ENCODE measurements at places on chromosomes 1 and 21. TPM values are rescaled to one million over a fixed set of nuclear protein-coding genes. Genes with fewer than 3 reads are reported as not detected.
A peak's percentile ranks its signal among the peaks of the same experiment; 100 is the strongest.

The OR2T33 gene
- not detected for total RNA-seq

The RNF207 gene
- 5.6 TPM for total RNA-seq

The H6PD gene
- 5.0 TPM for total RNA-seq

The CTBS gene
- 2.0 TPM for total RNA-seq

The LCE1A gene
- not detected for total RNA-seq

The TINAGL1 gene
- not detected for total RNA-seq

The ATP1A2 gene
- total RNA-seq, result not detected

The HMCN1 gene
- 0.93 TPM for total RNA-seq

The KRTAP12-2 gene
- total RNA-seq, result not detected

The FAM110D gene
- total RNA-seq, result 0.25 TPM

The ARHGAP30 gene
- total RNA-seq, result not detected

The SUMO3 gene
- 63.5 TPM for total RNA-seq

The NFIA gene
- 16.4 TPM for total RNA-seq

The LAMB3 gene
- total RNA-seq, result 0.54 TPM

The PYHIN1 gene
- not detected for total RNA-seq

The PRKAA2 gene
- 1.3 TPM for total RNA-seq

DNA sequence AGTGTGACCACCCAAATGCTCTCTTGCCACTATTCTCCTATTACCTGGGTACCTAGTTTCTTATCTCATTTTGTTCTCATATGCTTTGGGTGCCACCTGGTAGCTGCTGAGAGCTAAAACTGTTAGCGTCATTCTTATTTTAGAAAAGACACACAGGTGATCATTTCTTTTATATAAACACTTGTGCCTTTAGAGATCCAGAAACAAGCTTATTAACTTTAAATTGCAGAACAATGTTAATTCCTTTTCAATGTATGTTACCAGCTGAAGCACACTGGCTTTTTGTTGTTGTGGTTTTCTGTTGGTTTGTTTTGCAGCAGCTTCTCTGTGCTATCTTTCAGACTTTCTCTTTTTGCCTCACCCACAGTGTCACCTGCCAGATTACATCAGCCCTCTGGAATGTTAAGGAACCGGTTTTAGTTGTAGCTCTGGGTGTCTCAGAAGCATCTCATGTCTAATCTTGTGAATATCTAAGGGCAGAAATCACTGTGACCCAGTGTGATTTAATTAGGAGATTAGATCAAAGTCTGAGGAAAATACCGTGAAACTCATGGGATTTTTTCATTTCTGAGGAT lies 43.4 kb upstream of the SLC19A2 start:
- no peak overlapping the region for H3K27ac ChIP-seq
- no peak for DNase-seq
- peaks cover 4% of the 10 kb centered on the region for H3K4me1 ChIP-seq
- no peaks in the 10 kb centered on the region for H3K27me3 ChIP-seq
- no peak overlapping the region for H3K4me3 ChIP-seq

DNA sequence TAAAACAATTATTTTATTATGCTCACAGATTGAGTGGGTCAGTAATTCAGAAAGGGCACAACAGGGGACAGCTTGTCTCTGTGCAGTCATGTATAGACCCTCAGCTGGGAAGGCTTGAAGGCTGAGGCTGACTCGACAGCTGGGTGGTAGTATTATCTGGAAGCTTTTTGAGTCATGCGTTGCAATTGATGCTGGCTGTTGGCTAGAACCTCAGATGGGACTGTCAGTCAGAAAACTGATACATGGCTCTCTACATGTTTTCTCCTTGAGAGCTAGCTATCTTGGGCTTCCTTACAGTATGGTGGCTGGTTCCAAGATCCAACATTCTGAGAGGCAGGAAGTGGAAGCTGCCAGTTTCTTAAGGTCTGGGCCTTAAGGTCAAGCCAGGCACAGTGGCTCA lies 61.5 kb upstream of the SELENON start:
- peaks cover 4% of the 10 kb centered on the region for H3K4me1 ChIP-seq
- no peak overlapping the region for H3K4me3 ChIP-seq
- no peak for DNase-seq
- no peak overlapping the region for H3K27ac ChIP-seq
- no peaks in the 10 kb centered on the region for H3K36me3 ChIP-seq
- peaks cover 8% of the 10 kb centered on the region for H3K27me3 ChIP-seq

GRCh38 chr1:46450160-46450517 lies 39.5 kb upstream of the DMBX1 start:
- H3K27me3 ChIP-seq, result peaks cover 31% of the 10 kb centered on the region
- H3K4me3 ChIP-seq, result no peak overlapping the region
- H3K27ac ChIP-seq, result no peak overlapping the region
- no peak for DNase-seq

DNA sequence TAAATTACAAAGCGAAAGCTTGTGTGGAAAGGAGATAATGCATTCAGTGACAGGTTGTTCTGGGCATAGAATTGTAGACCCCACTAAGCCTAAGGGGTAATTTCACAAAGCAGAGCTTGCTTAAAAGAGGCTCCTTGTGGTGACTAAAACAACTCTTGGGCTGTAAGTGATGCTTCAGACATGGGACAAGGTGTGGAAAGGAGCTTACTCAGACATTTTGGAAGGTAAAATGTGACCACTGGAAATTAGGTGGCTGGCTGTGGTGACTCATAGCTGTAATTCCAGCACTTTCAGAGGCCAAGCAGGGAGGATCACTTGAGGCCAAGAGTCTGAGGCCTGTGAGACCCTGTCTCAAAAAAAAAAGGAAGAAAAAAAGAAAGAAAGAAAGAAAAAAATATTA lies 51.1 kb upstream of the LRRC8C start:
- H3K36me3 ChIP-seq, result no peaks in the 10 kb centered on the region
- no peak for DNase-seq
- no peaks in the 10 kb centered on the region for H3K4me1 ChIP-seq
- no peak overlapping the region for H3K4me3 ChIP-seq

GRCh38 chr21:34128124-34128523 lies 54.7 kb downstream of the MRPS6 start:
- H3K4me1 ChIP-seq, result peaks cover 38% of the 10 kb centered on the region
- no peak for DNase-seq

- peaks cover 12% of the 10 kb centered on the region for H3K4me1 ChIP-seq
- no peak for DNase-seq
- no peak overlapping the region for H3K4me3 ChIP-seq
- peaks cover 2% of the 10 kb centered on the region for H3K27me3 ChIP-seq
- no peaks in the 10 kb centered on the region for H3K36me3 ChIP-seq
Observed at GRCh38 chr1:51648180-51649109, 31.6 kb downstream of the OSBPL9 start.

DNA sequence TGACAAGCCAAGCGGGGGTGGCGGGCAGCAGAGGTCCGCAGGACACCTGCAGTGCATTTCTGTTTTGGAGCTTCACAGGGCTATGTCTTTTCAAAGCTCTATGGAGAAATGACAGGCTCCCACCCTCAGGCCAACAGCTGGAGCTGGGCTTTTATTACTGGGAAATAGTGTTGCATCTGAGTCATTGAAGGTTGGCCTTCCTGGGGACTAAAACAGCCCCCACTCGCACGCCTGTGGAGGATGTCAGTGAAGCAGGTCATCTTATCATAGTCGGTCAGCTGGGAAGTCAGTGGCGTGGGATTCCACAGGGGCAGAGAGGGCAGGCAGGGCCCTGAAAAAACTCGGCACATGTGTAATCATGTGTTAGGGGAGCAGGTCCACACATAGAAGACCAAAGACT lies 55.3 kb downstream of the NTPCR start:
- no peak for DNase-seq
- H3K27ac ChIP-seq, result no peak overlapping the region
- H3K36me3 ChIP-seq, result peaks cover 7% of the 10 kb centered on the region

GRCh38 chr1:47534436-47534835 lies 96.6 kb downstream of the FOXD2 start:
- peaks cover 8% of the 10 kb centered on the region for H3K27me3 ChIP-seq
- peak overlapping the region; percentile 13 for H3K27ac ChIP-seq
- peak overlapping the region; percentile 78 for H3K4me3 ChIP-seq

GRCh38 chr1:156123356-156124196 lies 9.1 kb downstream of the LMNA start:
- H3K36me3 ChIP-seq, result no peaks in the 10 kb centered on the region
- H3K27me3 ChIP-seq, result peaks cover 9% of the 10 kb centered on the region

GRCh38 chr1:224106568-224107281 lies 7.2 kb upstream of the FBXO28 start:
- no peaks in the 10 kb centered on the region for H3K36me3 ChIP-seq
- no peak overlapping the region for H3K27ac ChIP-seq
- H3K27me3 ChIP-seq, result no peaks in the 10 kb centered on the region
- no peak for DNase-seq
- H3K4me1 ChIP-seq, result no peaks in the 10 kb centered on the region
- H3K4me3 ChIP-seq, result no peak overlapping the region

- H3K36me3 ChIP-seq, result no peaks in the 10 kb centered on the region
- no peaks in the 10 kb centered on the region for H3K27me3 ChIP-seq
- no peak overlapping the region for H3K4me3 ChIP-seq
- peak; percentile 35 for DNase-seq
- no peak overlapping the region for H3K27ac ChIP-seq
Observed at GRCh38 chr1:79847700-79848099, 841.2 kb upstream of the ADGRL4 start.

- H3K4me1 ChIP-seq, result peaks cover 22% of the 10 kb centered on the region
- no peak overlapping the region for H3K27ac ChIP-seq
- DNase-seq, result no peak
- peaks cover 5% of the 10 kb centered on the region for H3K27me3 ChIP-seq
- H3K36me3 ChIP-seq, result no peaks in the 10 kb centered on the region
Observed at GRCh38 chr1:214550013-214550856, 1.2 kb downstream of the PTPN14 start.

- H3K4me3 ChIP-seq, result no peak overlapping the region
- no peaks in the 10 kb centered on the region for H3K36me3 ChIP-seq
- no peaks in the 10 kb centered on the region for H3K27me3 ChIP-seq
- no peak overlapping the region for H3K27ac ChIP-seq
Observed at GRCh38 chr1:13683206-13683605, 16.8 kb upstream of the PRDM2 start.

DNA sequence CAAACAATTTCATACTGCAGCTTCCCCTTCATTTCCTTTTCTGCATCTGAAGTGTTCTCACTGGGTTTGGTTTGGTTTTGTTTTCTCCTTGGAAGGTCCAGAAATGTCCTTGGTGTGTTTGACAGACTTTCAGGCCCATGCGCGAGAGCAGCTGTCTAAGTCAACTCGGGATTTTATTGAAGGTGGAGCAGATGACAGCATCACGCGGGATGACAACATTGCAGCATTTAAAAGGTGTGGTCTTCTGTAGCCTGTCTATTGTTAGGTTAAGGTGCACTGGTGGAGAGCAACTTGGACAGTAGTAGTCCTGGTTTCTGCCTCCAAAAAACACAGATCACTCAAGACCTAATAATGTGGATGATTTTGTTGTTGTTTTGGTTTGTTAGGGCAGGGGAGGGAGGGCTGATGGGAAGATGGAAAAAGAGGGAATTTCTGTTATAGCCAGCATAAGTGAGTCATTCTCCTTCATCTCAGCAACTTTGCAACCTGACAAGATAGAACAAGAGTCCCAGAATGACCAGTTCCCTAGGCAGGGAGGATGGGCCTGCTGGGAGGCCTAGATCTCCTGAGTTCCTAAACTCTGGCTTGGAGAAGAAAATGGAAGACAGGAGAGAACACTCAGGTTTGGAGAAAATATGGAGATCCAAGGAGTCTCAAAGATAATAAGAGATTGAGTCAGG lies 12.5 kb downstream of the HAO2 start:
- H3K4me3 ChIP-seq, result no peak overlapping the region
- H3K4me1 ChIP-seq, result no peaks in the 10 kb centered on the region
- no peaks in the 10 kb centered on the region for H3K36me3 ChIP-seq
- no peak for DNase-seq
- H3K27ac ChIP-seq, result no peak overlapping the region

- no peak overlapping the region for H3K4me3 ChIP-seq
- peaks cover 16% of the 10 kb centered on the region for H3K27me3 ChIP-seq
- DNase-seq, result no peak
- H3K4me1 ChIP-seq, result no peaks in the 10 kb centered on the region
- peaks cover 5% of the 10 kb centered on the region for H3K36me3 ChIP-seq
- no peak overlapping the region for H3K27ac ChIP-seq
Observed at GRCh38 chr1:154502744-154503115, 518 bp upstream of the SHE start.

- no peak overlapping the region for H3K4me3 ChIP-seq
- no peak overlapping the region for H3K27ac ChIP-seq
- peaks cover 2% of the 10 kb centered on the region for H3K27me3 ChIP-seq
Observed at GRCh38 chr1:177848577-177848976, 121.3 kb downstream of the SEC16B start.

GRCh38 chr21:31666445-31667010 lies 7.0 kb downstream of the SOD1 start:
- H3K27ac ChIP-seq, result no peak overlapping the region
- no peaks in the 10 kb centered on the region for H3K36me3 ChIP-seq
- H3K4me3 ChIP-seq, result no peak overlapping the region
- peaks cover 14% of the 10 kb centered on the region for H3K4me1 ChIP-seq

DNA sequence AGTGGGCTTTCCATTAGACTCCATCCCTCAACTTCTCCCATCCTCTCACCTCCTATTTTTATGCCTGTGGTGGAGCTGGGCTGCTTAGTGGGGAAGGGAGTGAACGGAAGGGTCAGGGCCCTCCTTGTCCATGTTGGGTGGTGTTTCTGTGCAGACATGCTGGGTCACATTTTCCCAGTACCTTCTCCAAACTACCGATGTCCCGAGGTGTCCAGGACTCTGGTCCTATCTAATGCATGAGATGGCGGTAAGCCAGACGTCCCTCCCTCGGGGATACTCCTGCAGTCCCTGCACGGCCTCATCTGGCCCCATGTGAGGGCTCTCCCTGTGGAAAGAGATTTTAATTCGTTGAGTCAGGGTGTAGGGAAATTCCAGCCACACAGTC lies 61.0 kb downstream of the OBSCN start:
- H3K36me3 ChIP-seq, result no peaks in the 10 kb centered on the region
- H3K4me3 ChIP-seq, result no peak overlapping the region
- H3K27me3 ChIP-seq, result peaks cover 2% of the 10 kb centered on the region

DNA sequence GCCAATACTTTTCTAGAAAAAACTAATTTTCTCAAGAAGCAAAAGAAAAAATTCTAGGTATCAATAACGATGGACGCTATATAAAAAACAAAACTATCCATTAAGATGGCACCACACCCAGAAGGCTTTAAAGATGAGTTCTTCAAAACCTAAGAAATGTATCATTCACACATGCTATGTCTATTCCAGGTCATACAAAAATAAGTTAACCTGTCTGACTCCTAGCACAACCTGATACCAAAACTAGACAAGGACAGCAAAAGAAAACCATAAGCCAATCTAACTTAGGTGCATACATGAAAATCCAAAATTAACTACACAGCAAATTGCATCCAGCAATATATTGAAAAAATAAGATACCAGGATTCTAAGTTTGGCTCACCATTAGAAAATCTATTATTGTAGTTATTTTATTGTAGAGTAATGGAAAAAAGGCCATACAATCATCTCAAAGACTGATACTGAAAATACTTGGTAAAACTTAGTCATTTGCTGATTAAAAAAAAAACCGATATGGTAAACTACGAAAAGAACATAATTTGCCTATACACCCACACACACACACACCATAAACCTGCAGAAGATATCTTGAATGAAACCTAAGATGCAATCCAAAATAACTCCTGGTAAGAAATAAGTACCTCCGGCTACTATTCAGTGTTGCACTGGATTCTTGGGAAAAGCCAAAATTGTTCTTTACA lies 55.0 kb downstream of the TRAF5 start:
- no peaks in the 10 kb centered on the region for H3K36me3 ChIP-seq
- H3K4me3 ChIP-seq, result peak overlapping the region; percentile 91
- peaks cover 5% of the 10 kb centered on the region for H3K4me1 ChIP-seq
- peaks cover 7% of the 10 kb centered on the region for H3K27me3 ChIP-seq

- H3K4me3 ChIP-seq, result no peak overlapping the region
- no peaks in the 10 kb centered on the region for H3K4me1 ChIP-seq
- peaks cover 2% of the 10 kb centered on the region for H3K27me3 ChIP-seq
- no peak overlapping the region for H3K27ac ChIP-seq
- H3K36me3 ChIP-seq, result no peaks in the 10 kb centered on the region
Observed at GRCh38 chr1:174818951-174819350, 180.8 kb upstream of the CACYBP start.

All from glutamatergic neuron (in vitro differentiated cells).